DMS79 treated with DMSO at 0.1 percent for 48 hours (cell line): ENCODE measurements at places on chromosomes 5 and 9.

DNA sequence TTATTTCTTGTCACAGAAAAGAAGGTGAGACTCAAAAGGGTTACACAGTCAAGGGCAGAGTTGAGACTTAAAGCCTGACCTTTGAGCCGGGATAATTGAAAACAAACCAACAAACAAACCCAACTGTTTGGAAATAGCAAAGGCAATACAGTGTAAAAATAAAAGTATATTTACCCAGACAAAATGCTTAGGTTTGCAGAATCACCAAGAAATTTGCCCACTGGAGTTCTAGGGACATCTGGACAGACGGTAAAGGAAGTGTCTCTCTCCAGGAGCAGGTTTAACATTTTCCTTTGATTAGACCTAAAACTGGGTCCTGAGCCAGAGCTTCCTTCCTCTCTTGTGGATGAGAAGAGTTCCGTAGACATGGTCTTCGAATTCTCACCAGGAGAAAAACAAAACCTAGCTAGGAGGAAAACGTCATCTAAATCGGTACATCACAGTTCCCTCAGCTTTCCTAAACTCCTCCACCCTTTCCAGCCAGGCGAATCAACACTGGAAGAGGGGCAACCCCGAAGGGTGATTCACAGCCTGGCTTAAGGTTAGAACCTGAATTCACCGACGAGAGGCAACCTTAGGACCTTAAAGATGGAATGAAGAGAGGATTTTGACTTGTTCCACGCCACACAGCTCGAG, 673 bp downstream of the CDC25C start:
- DNase-seq: no peak

DNA sequence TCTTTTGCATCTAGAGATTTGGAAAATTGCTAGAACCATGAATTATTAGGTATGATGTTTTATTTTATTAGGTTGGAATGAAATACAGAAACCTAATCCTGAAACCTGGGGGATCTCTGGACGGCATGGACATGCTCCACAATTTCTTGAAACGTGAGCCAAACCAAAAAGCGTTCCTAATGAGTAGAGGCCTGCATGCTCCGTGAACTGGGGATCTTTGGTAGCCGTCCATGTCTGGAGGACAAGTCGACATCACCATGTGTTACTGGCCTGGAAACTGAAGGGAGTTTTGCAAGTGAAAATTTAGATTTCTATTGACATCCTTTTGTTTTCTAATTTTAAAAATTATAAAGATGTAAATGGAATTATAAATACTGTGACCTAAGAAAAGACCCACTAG, 100.7 kb downstream of the NLN start:
- DNase-seq: no peak

DNA sequence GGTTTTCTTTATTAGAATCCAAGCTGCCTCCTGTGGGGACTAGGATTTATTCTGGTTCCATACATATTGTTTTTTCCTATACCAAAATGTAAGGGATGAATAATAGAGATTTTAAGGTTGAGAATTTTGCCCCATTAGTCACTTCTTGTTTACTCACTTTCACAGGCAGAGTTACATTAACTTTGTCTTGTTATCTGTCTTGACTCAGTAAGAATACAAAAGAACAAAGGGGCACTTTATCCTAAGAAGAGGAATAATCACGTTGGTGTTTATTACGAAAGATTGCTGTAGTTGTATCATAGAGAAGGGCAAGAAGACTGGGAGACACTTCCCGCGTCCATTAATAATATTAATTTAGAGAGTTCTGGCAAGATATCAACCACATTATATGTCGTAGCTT, 599.7 kb upstream of the FTMT start:
- DNase-seq: no peak

DNA sequence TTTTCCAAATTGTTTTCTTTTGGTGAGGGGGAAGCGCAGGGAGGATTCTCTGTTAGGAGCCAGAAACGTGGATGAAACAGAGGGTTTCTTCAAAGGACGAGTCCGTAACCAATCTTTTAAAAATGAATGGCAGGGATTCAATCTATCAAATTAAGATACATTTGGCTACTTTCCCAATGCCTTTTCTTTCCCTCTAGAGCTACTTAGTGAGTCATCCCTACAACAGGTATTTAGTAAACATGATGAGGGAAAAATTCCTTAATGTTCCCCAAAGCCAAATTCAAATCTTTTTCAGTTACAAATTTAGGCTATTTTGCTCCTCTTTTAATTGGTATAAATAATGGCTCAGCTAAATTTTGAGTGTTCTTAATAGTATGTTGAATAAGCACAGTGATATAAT, 366.4 kb upstream of the RIOK2 start:
- no peak for DNase-seq

- no peak for DNase-seq
These were observed 121.2 kb downstream of the PALM2AKAP2 start for GRCh38 chr9:109901201-109901600.

DNA sequence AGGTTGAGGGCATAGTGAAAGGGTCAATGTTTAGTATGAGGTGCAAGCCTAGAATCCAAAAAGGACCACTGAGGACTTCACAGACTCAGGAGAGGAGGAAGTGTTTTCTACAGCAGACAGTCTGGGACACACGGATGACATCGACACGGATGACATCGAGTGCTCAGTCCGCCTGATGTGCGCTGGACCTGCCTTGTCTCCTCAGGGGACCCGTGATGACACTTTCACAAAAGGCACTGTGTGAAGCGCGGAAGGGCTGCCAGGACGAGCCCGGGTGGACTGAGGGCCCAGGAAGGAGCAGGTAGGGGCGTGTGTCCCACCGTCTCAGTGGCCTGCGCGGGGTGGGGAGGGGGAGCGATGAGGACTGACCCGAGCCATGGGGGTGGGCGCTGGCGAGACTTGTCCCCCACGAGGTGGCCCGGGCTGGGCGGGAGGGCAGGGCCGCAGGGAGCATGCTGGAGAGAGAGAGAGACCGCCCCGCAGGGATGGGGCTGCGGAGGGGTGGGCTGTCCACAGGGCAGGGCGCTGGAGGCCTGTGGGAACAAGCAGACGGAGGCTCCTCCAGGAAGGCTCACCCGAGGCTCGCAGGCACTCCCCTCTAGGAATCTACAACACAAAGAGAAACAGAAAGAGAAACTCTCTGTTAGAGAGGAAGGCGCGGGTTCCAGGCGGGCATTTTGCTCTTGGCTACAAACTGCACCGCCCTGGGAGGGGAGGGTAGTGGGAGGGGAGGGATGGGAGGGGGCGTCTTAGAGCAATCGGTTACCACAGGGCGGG, 54.9 kb downstream of the USP20 start:
- DNase-seq: no peak

- no peak for DNase-seq
These were observed 4.4 kb upstream of the LYSMD3 start for GRCh38 chr5:90533794-90534193.
